Activated T-cell treated with anti-CD3 and anti-CD28 coated beads, Interleukin-2, amount 50 U/mL, for 72 hours (primary cell): ENCODE measurements at places on chromosomes 12 and 14.

DNA sequence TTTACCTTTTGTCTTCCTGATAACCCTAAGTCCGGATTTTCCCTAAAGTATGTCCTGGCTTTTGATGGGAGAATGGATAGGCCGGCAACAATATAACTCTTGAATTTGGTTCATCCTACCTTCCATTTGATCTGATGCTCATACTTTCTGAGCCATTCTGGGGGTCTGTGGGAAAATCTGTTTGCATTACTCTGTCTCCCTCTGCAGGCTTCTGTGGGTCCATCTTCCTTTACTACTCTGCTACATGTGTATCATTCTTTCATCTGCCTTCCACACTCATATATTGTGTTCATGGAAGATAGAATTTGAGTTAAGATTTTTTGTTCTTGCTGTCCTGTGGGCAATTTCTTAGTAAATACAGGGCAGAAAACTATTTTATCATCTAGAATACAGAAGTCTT is 101.5 kb downstream of the NAV3 start:
- no peak for DNase-seq
- no peak overlapping the region for H3K27ac ChIP-seq
- peaks cover 2% of the 10 kb centered on the region for H3K36me3 ChIP-seq
- H3K27me3 ChIP-seq: no peaks in the 10 kb centered on the region
- no peaks in the 10 kb centered on the region for H3K4me1 ChIP-seq
- no peak overlapping the region for H3K4me3 ChIP-seq

DNA sequence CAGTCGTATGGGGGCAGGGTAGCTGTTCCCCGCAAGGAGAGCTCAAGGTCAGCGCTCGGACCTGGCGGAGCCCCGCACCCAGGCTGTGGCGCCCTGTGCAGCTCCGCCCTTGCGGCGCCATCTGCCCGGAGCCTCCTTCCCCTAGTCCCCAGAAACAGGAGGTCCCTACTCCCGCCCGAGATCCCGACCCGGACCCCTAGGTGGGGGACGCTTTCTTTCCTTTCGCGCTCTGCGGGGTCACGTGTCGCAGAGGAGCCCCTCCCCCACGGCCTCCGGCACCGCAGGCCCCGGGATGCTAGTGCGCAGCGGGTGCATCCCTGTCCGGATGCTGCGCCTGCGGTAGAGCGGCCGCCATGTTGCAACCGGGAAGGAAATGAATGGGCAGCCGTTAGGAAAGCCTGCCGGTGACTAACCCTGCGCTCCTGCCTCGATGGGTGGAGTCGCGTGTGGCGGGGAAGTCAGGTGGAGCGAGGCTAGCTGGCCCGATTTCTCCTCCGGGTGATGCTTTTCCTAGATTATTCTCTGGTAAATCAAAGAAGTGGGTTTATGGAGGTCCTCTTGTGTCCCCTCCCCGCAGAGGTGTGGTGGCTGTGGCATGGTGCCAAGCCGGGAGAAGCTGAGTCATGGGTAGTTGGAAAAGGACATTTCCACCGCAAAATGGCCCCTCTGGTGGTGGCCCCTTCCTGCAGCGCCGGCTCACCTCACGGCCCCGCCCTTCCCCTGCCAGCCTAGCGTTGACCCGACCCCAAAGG is 804 bp downstream of the GAPDH start:
- peak; percentile 87 for DNase-seq
- H3K4me1 ChIP-seq: peaks cover 82% of the 10 kb centered on the region
- H3K27me3 ChIP-seq: no peaks in the 10 kb centered on the region
- peak overlapping the region; percentile 97 for H3K4me3 ChIP-seq
- peaks cover 35% of the 10 kb centered on the region for H3K36me3 ChIP-seq
- H3K27ac ChIP-seq: peak overlapping the region; percentile 97

DNA sequence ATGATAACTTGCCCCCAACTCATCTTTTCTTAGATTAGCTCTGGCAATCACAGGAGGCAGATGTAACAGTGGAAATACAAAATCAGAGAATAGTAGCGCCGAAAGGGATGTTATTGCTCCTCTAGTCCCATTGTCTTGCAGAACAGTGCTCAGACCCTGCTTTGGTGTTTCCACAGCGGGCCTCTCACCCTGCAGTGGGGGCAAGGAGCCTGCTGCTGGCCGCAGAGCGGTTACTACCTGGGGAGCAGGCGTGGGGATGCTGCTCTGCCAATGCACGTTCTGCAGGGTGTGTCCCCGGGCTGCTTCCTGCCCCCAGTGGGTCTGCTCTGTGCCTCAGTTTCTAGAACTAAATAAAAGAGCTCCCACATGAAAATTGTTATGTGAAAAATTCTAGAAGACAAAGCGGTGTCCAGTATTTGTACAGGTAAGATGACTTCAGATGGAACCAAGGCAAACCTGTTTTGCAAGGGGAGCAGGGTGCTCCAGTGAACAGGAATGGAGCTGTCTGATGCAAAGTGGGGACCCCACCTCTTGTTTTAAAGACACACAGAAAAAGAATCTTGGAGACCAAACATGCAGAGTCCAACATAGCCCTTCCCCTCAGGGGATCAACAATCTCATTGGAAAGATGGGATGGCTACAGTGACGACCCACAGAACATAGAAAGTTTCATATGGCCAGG is 35.5 kb downstream of the LRRC74A start:
- peaks cover 6% of the 10 kb centered on the region for H3K27me3 ChIP-seq
- no peak for DNase-seq
- no peak overlapping the region for H3K4me3 ChIP-seq
- H3K4me1 ChIP-seq: peaks cover 19% of the 10 kb centered on the region
- no peak overlapping the region for H3K27ac ChIP-seq
- H3K36me3 ChIP-seq: no peaks in the 10 kb centered on the region

- H3K27me3 ChIP-seq: no peaks in the 10 kb centered on the region
- H3K36me3 ChIP-seq: no peaks in the 10 kb centered on the region
- no peaks in the 10 kb centered on the region for H3K4me1 ChIP-seq
Observed at GRCh38 chr14:34303811-34304210, 158.2 kb downstream of the SPTSSA start.

GRCh38 chr12:104535369-104535768 is 78.6 kb downstream of the CHST11 start:
- H3K27ac ChIP-seq: no peak overlapping the region
- H3K4me3 ChIP-seq: no peak overlapping the region

- no peak for DNase-seq
- H3K36me3 ChIP-seq: no peaks in the 10 kb centered on the region
- H3K27ac ChIP-seq: no peak overlapping the region
- H3K4me1 ChIP-seq: no peaks in the 10 kb centered on the region
- no peak overlapping the region for H3K4me3 ChIP-seq
- H3K27me3 ChIP-seq: no peaks in the 10 kb centered on the region
Observed at GRCh38 chr12:40989785-40990184, 198.3 kb upstream of the PDZRN4 start.
